ENCODE measurements at places on chromosomes 12 and 14.

DNA sequence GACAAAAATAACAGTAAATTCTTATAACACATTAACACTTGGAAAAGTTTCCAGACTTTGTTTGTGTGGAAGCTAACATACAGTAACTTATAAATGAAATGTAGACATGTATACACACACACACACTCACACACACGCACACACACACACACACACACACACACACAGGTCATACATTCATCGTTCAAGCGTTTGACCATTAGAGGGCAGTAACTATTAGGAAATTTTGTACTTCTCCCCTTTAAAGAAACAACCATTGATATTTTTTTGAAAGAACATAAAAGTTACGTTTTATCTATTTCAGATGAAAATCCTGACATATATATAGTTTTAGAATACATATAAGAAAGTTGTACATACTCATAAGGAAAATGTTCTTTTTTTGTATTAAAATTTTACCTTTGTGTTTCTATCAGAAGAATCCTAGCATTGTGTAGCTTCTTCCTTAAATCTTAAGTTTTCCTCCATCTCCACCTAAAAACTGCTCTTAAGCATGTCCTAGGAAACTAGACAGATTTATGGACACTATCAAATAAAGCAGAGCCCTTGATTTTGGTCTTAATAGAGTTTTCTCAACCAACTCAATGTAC lies 29.0 kb downstream of the PTPRQ start:
- peak; percentile 89 for DNase-seq

DNA sequence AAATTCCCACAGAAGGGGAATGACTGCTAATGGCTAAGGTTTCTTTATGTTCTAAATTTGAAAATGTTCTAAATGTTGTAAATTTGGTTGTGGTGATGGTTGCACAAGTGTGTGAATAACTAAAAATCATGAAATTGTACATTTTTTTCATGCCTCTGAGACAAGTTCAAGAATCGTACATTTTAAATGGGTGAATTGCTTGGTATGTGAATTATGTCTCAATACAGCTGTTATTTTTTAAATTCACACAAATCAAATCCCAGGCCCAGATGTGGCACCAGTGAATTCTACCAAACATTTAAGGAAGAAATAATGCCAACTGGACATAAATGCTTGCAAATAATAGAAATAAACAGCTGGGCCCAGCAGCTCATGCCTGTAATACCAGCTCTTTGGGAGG lies 28.6 kb upstream of the RND1 start:
- DNase-seq: no peak

DNA sequence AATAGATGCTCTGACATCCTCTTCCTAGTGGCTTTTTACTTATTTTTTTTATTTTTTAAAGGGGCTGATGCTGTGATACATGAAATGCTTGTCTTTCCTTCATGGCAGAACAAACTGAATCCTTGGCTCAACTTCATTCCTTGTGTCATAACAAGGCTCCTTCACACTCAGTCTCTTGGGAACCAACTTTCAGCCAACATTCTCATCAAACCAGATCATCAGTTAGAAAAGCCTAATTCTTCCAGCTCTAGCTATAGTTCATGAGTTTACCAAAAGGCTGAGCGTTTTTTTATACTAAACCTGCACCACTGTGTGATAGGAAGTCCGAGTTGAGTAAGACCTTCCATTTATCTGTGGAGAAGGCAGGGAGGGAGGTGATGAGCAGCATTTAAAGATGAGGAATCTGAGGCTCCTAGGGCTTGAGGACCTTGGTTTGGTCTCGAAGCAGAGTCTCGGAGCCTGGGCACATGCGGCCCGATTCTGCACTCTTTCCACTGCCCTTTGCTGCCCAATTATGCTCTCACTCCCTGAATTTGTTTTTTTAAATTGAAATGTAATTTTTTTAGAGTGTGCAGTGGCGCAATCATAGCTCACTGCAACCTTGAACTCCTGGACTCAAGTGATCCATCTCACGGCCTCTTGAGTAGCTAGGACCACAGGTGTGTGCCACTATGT lies 8.2 kb downstream of the GPRC5D start:
- peak; percentile 32 for DNase-seq

GRCh38 chr14:64422756-64423155 lies 34.6 kb downstream of the MTHFD1 start:
- no peak for DNase-seq

DNA sequence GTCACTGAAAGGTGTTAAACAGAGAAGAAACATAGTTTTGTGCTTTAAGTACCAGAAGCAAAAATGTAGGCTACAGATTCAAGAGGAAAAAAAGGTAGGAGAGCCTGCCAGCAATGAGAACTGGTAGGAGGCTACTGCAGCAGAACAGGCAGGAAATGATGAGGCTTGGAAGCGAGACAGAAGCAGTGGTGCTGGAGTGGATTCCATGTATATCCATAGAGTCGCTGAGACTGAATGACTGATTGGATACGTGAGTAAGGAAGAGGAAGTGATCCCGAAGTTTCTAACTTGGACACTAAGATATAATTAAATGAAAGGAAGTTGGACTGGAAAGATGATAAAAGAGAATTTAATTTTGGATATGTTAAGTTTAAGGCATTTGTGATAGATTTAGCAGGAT lies 45.0 kb upstream of the CCDC91 start:
- no peak for DNase-seq

DNA sequence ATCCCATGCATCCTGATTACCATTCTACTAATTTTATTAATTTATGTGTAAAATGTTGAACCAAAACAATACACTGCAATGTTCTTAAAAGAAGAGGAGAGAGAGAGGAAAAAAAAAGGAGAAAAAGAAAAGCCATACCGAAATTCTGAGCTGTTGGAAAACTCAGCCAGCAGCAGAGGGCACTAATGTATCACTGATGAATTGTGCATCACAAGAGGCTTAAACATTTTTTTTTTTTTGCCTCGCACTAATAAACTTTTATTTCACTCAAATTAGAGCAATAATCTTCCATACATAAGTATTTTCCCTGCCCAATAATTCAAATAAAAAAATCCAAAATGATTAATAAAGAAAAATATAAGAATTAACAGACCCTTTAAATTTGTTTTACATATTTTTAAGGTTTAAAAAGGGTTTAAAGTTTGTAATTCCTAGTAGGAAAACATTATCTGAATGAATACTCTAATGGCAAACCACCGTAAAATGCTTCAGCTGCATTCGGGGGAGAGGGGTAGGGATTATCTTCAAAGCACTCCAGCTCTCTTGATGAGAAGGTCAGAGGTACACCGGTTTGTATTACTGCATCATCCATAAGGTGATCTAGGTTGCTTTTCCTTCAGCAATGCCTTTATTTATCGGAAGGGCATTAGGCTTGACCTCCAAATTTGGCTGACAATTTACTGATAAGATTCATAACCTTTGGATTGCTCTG lies 41.9 kb downstream of the ATP23 start:
- DNase-seq: peak; percentile 86

- peak; percentile 58 for DNase-seq
Observed at GRCh38 chr14:52369305-52369801, 55.2 kb downstream of the PTGER2 start.

DNA sequence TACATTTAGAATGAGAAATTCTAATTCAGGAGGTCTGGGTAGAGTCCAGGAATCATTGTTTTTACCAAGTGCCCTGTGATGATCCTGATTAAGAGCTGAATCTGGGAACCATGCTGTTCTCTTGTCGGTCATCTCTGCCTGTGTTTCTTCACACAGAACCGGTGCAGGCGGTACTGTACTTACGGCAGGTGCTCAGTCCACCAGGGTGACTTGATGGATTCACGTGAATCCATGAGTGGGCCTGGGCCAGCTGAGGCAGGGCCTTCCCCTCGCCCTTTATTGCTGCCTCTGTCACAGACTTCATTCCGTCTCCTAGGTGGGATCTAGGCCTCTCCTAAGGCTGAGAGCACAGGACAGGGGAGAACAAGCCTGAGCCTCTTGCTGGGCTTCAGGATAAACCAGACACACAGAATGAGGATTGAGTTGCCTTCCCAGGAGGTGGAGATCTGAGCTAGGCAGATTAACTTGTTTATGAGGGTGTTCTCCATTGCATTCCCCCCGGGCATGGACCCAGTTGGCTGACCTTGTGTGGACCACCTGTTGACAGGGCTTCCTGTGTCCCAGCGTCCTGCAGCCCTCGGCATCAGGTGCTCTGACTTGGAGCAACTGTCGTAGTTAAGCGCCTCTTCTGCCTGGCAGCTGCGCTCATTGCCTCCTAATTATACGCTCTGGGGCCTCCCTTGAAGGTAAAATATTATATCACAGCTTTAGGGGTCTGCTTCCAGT lies 42.1 kb downstream of the B4GALNT3 start:
- DNase-seq: no peak

DNA sequence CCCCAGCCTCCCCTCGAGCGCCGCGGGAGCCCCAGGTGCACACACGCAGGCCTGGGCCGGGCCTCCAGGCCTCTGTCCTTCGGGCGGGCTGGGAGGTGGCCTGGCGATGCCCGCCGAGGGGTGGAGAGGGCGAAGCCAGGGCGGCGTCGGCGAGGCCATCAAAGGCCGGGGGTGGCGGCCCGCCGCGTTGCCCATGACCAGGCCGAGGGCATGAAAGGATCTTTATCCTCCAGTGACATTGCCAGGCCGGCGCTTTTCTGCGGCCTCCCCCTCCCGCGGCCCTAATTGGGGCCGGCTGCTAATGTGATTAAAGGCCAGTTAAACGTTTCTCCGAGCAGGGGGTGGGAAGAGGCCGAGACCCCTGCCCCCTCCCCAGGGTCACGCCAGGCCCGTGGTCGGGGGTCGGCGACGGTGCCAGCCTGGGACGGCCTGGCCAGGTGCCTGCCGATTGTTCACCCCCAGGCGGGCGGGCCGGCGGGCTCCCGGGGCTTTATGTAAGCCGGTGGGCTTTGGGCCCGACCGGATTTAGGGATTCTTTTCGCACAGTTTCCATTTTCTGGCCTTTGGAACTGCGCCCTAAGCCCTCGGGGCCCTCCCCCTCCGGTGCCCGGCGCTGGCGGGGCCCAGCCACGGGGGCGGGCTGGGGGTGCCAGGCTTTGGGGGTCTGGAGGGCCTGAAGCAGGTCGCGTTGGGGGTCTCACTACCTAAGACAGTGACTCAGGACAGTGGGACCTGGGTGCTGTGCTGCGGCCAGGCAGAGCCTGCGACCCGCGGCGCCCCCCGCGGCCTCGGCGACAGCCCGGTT lies 103.2 kb upstream of the DIO3 start:
- DNase-seq: no peak

- no peak for DNase-seq
Observed at GRCh38 chr12:130860311-130860710, 11.6 kb upstream of the RAN start.

GRCh38 chr14:101992708-101993107 lies 28.3 kb downstream of the DYNC1H1 start:
- no peak for DNase-seq

- peak; percentile 36 for DNase-seq
Observed at GRCh38 chr14:71692496-71692895, 239.7 kb upstream of the RGS6 start.

GRCh38 chr12:27332714-27333402 lies at the start of gene BMAL2:
BMAL2 (plus strand) TSS chr12:27332836; CDS start chr12:27333073, 237 bp downstream.
- peak; percentile 36 for DNase-seq

DNA sequence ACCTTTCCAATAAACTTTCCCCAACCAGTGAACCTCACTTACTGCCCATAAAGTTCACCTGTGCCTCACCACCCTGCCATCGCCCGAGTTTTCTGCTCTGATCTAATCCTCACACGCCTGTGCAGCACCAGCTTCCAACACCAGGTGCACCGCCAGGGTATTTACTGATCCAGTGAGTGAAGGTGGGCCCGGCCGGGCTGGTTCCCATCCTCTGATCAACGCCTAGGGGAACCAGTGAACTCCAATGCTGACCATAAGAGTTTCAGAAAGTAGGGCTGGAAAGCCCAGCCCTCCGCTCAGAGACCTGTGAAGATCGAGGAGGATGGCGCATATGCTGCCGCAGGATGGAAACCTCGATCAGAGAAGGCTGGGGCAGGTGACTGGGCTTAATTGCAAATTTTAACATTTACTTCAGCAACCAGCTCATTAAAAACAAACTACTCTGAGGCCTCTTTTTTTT lies 685 bp upstream of the MYL6B start:
- peak; percentile 38 for DNase-seq

GRCh38 chr12:27221625-27222387 lies 22.3 kb upstream of the STK38L start:
- DNase-seq: no peak

DNA sequence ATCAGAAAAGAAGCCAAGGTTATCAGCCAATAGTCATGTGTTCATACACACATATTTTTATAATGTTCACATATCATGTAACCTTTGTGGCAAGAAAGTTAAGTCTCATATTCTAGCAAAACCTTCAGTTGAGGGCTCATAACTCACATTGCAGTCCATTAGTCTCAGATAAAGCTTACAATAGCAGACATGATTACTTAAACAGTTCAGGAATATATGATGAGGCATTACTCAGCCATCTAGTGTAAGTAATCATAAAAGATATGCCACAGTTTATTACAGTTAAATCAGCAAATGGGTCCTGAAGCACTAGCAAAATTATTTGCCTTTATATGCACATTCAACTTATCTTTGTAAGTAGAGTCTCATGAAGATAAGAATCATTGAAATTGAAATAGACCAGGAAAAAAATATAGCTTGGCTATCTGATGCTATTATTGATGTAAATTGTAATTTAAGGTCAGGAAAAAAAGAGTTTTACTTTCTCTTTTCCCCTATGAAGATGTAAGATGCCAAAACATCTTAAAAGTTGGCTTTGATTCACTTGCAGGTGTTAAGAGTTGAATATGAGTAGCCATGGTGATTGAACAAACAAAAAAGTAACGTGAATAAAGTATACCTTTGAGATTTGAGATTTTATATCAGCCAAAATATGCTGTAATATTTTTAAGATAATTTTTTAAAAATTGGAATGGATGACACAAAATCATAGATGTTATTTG lies 537.0 kb downstream of the SLC6A15 start:
- DNase-seq: peak; percentile 18

DNA sequence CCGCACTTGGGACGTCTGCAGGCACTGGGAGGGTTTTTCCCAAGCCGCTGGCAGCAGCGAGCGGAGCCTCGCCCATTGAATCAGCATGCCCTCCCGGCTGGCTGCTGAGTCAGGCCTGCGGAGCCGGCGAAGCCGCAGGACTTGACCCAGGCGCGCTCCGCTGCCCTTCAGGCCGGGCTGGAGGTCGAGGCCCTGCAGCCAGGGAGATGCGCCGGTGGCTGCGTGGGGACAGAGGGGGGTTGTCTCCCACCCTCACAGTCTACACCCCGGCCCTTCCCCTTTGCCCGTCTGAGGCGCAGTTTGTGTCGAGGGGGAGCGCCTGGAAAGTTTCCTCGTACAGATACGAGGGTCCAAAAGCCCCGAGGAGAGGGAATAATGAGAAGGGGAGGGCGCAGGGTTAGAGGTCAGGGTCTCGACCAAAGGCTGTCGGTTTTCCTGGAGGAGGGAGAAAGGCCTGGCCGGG lies 759 bp upstream of the KLC1 start:
- DNase-seq: peak; percentile 70

DNA sequence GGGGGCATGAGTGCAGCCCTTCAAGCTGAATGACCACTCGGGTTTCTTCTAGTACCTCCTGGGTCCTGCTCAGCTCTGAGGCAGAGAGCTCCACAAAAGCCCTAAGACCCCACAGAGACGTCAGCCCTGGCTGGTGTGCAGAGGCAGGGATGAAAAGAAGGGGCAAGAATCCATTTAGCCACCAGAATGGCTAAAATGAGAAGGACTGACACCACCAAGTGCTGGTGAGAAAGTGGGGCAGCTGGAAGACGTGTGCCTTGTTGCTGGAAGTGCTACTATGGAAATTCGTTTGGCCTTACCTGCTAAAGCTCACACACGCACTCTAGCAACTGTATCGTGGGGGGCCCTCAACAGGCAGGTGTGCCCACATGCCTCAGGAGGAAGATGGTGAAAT lies 26.7 kb downstream of the RILPL1 start:
- no peak for DNase-seq
